ENCODE measurements at places on chromosomes 11 and 22.

DNA sequence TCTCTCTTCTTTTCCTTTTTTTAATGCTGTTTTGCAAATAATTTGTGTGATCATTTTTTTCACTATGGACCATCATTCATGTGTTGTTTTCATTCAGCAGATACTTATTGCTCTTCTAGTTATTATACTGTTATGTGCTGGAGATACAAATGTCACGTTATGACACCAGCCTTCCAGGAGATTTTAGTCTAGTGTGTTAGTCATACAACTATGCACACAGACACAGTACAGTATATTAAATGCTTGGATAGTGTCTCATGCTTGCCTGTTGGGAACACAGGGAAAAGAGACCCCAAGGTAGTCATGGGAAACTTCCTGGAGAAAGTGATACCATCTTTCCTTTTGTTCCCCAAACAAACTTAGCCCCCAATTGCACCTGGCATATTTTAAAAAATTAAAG is 116.1 kb downstream of the UVRAG start:
- no peak for DNase-seq

DNA sequence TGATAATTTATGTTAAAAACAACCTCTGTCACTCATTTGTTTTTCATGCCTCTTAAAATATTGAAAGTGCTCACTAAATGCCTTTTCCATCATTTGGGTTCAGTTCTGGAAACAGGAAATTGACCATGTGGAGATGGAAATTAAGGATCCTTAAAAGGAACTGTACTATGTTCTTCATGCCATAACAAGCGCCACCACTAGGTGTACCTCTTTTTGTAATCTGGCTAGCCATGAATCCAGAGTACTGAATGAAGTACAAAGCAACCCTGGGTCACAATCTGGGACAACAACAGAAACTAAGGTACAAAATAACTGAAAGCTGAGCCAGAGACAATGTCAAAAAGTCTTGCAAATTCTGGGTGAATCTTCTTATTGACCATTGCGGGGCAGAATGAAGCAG is 559.1 kb downstream of the FAM181B start:
- peak; percentile 21 for DNase-seq

GRCh38 chr11:73141031-73141308 is 1.1 kb downstream of the FCHSD2 start:
- DNase-seq = no peak

- no peak for DNase-seq
Observed at GRCh38 chr11:93747122-93747521, 5.7 kb downstream of the C11orf54 start.

DNA sequence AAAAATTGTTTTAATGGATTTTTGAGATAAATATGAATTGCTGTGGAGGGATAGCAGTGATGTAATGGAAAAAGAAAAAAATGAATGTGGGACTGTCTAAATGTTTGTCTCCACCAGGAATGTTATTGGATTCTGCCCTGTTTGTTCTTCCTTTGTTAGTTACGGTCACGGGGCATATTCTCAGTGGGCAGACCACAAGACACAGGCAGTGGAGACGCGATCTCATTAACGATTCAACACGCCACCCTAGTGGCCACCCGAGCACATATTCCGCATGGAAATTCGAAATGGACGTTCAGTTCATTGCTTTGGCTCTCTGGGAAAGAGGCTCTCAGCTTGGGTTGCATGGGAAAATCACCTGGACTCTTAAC is 151.8 kb upstream of the TTC12 start:
- no peak for DNase-seq

DNA sequence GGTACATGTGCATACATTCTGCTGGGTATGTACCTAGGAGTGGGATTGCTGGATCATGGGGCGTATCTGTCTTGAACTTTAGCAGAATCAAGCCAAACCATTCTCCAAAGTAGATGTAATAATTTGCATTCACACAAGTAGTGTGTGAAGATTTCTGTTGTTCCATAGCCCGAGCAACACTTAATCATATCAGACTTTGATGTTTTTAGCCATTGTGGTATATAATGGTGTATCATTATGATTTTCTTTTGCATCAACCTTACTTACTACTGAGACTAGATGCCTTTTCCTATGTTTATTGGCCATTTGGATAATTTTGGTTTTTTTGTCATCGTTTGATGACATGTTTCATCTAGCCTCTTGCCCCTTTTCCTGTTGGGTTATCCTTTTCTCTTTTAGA is 72.0 kb upstream of the TNRC6B start:
- DNase-seq = no peak

- no peak for DNase-seq
Observed at GRCh38 chr11:134800826-134801225, 388.8 kb upstream of the B3GAT1 start.

- no peak for DNase-seq
Observed at GRCh38 chr11:10307022-10307399, 2.1 kb downstream of the ADM start.

GRCh38 chr11:12390687-12391110 is 13.3 kb downstream of the PARVA start:
- DNase-seq = no peak

- no peak for DNase-seq
Observed at GRCh38 chr11:83951521-83951920, 665.4 kb upstream of the CCDC90B start.

DNA sequence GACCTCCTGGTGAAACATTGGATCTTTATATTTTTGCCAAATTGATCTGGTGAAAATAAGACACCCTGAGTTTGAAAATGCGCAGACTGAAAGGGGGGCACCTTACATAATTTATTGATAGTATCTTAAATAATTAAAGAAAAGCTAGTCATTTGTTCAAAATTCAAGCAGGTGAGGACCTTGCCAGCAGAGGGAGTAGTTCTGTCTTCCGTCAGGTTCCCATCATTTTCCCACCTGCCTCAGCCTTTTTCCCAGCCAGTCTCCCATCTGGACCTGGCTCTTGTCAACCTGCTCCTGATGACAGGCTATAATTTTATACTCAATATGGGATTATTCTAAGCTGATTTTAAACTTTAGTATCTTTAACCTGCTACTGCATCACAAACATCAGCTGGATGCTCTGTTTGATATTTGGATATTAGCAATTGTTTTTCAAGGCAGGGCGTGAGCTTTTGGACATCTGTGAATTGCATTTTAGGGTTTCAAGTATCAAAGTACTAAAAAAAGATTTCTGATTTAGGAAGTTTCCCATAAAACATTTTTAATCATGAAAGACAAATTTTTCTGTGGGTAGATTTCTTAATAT is 132.0 kb downstream of the ELP4 start:
- peak; percentile 65 for DNase-seq

GRCh38 chr11:64291752-64292459 is 804 bp downstream of the KCNK4 start:
- DNase-seq = no peak

- DNase-seq = no peak
Observed at GRCh38 chr22:49738006-49738405, 89.7 kb downstream of the BRD1 start.

All from WTC11 (cell line).